ENCODE measurements at places on chromosomes 11 and 22.

GRCh38 chr11:131546218-131546895 is 175.9 kb downstream of the NTM start:
- DNase-seq = no peak

DNA sequence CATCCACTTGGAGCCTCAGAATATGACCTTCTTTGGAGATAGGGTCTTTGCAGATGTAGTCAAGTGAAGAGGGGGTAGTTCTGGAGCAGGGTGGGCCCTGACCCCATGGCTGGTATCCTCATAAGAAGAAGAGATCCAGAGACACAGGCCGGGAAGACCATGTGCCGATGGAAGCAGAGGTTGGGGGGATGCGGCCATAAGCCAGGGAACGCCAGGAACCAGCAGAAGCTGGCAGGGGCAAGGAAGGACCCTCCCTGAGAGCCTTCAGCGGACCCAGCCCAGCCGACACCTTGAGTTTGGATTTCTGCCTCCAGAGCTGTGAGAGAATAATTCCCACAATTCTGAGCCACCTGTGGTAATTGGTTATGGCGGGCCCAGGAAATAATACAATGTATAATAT is 26.1 kb upstream of the SMIM38 start:
- no peak for DNase-seq

DNA sequence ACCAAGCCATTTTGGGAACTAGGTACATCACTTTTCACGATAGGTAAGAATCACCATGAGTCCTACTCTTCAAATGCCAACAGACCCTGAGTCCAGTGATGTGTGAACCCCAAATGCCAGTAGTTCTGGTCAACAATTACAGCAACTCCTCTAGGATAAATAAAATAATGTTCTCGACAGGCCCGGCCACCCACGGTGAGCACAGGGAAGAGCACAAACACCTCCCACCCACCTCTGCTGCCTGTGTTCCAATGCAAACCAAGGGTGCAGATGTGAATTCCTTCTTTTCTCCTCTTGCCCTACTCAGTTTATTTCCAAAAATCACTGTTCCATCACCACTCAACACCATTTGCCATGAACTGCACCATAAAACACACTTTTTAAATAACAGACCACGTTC is 33.3 kb downstream of the MPPED2 start:
- DNase-seq = no peak

- no peak for DNase-seq
Measured at GRCh38 chr11:81946831-81947230, 786.8 kb downstream of the FAM181B start.

DNA sequence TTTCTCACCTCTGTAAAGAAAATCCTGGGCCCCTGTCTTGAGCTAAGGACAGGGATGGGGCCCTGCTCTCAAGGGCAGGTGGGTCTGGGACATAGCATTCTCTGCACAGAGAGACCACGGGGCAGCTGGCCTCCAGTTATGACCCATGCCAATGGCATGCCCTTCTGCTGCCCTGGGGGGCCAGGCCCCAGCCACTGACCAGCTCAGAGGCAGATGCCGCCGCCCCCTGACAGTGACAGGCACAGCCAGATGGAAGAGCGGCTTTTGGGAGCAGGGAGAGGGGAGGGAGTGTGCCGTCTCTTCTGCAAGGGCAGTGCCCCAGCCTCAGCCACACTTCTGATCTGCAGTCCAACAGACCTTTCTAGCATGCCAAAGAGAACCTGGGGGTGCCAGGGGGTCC is 114.8 kb upstream of the NAV2 start:
- no peak for DNase-seq

DNA sequence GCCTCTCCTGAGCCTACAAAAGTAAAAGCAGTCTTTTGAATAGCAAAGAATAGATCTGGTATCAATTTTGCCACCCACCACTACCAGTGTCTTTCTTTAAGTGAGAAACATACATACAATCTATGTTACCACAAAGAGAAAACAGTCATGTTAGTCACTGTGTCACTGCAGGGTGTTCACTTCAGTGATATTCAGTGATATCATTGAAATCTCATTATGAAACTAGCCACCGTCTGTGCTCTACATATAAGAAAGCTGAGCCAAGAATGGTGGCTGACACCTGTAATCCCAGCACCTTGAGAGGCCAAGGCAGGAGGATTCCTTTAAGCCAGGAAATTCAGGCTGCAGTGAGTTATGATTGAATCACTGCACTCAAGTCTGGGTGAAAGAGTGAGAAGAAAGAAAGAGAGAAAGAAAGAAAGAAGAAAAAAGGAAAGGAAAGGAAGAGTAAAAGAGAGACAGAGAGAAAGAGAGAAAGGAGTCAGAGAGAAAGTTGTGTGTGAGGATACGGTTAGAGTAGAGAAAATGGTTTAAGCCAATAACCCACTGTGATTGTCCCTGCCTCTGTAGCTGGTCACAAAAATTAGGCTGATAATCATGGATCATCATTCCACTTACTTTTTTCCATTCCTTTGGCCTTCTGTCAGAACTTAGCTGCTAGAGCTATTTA is 847.1 kb downstream of the FAM181B start:
- DNase-seq = no peak

DNA sequence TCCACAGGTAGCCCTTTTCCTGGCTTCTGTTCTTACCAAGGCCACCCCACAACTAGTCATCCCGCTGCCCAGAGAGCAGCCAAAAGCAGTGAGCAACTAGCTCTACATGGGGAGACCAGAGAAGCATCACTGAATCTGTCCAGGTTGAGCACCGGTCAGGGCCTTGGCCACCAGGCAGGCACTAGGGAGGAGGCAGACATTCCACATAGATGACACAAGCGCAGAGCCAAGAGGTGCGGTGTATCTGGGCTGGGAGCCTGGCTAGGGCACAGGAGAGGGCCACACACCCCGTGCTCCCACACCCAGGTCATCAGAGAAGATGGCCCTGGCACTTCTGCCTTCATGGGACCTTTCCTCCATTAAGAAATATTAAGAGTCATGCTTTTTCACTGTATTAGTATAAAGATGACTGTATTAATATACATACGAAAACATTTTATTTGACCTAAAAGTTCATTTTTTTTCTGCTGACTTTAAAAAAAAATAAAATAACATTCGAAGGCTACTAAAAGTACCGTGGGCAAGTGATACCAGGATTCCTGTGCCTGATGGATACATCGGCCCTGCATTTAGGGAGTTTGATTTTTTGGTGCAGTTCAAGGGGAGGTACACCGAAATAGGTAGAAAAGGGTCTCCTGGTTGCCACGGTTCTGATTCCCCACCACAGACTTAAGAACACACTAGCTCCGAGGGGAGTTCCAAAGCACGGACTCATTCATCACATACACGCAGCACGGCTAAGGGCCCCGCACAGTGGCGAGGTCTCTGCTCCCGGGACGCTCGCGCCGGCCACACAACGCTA is 1.2 kb downstream of the DGCR2 start:
- DNase-seq = no peak
